ENCODE measurements at places on chromosomes 12 and 14.

DNA sequence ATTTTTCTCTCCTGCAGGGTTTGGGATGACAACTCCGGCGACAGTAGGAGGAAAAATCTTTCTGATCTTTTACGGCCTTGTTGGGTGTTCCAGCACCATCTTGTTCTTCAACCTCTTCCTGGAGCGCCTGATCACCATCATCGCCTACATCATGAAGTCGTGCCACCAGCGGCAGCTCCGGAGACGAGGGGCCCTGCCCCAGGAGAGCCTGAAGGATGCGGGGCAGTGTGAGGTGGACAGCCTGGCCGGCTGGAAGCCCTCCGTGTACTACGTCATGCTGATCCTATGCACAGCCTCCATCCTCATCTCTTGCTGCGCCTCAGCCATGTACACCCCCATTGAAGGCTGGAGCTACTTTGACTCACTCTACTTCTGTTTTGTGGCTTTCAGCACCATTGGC, 72.3 kb upstream of the PSMC1 start:
- no peak for DNase-seq

DNA sequence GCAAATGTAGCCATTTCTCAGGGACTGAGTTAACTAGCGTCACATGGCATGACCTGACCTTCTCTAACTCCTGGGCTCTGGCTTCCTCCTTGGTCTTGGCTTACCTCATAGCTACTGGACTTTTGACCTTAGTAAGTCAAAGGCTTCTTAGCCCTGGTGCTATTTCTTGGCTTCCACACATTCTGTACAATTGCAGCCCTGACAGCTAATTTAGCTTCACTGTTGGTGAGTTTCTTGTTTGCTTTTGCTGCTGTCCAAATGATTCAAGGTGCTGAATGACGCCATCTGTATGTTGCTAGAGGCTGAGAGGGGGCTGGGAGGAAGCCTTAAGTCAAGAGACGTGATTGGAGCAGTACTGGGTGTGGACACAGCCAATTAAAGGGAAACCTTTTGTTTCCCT, 202.7 kb downstream of the PRKD1 start:
- no peak for DNase-seq

DNA sequence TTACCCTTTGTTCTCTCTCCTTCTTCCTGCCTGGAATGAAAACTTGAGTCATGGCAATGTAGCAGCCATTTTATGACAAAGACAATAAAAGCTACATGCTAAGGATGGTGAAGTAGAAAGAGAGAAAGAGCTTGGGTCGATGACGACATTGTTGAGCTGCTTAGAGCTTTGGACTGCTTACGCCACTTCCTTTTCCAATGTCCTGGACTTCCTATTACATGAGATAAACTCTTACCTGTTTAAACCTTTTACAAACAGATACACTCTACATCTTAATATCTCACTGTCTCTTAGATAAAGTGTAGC, 70.1 kb downstream of the PEBP1 start:
- no peak for DNase-seq

- no peak for DNase-seq
These were observed 239.2 kb upstream of the FKBP4 start for GRCh38 chr12:2555487-2556082.

- DNase-seq, result no peak
These were observed 28.8 kb downstream of the YEATS4 start for GRCh38 chr12:69388371-69388770.

GRCh38 chr12:31820832-31821231, 92.0 kb upstream of the AMN1 start:
- no peak for DNase-seq

GRCh38 chr12:114685869-114686268, 1.9 kb upstream of the TBX3 start:
- DNase-seq, result no peak

- DNase-seq, result no peak
These were observed 32.0 kb downstream of the PEX5 start for GRCh38 chr12:7221486-7221885.

DNA sequence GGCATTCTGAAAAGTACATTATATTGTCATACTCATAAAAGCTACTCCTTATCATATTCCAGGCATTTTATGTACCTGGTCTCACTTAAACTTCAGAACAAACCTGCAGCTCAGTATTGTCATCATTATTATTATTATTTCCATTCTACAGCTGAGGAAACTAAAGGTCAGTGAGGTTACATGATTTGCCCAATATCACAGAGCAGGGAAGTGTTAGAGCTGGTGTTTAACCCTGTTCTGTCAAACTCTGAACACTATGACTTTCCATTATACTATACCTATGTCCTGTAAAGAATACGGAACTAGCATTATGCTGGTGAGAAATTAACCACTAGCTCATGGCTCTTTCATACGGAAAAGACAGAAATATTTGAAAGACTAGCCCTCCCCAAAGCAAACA, 56.4 kb downstream of the STON2 start:
- DNase-seq, result no peak

- no peak for DNase-seq
These were observed 20.4 kb downstream of the TMTC1 start for GRCh38 chr12:29763301-29763683.

- DNase-seq, result no peak
These were observed 16.9 kb upstream of the TFCP2 start for GRCh38 chr12:51189790-51190355.

DNA sequence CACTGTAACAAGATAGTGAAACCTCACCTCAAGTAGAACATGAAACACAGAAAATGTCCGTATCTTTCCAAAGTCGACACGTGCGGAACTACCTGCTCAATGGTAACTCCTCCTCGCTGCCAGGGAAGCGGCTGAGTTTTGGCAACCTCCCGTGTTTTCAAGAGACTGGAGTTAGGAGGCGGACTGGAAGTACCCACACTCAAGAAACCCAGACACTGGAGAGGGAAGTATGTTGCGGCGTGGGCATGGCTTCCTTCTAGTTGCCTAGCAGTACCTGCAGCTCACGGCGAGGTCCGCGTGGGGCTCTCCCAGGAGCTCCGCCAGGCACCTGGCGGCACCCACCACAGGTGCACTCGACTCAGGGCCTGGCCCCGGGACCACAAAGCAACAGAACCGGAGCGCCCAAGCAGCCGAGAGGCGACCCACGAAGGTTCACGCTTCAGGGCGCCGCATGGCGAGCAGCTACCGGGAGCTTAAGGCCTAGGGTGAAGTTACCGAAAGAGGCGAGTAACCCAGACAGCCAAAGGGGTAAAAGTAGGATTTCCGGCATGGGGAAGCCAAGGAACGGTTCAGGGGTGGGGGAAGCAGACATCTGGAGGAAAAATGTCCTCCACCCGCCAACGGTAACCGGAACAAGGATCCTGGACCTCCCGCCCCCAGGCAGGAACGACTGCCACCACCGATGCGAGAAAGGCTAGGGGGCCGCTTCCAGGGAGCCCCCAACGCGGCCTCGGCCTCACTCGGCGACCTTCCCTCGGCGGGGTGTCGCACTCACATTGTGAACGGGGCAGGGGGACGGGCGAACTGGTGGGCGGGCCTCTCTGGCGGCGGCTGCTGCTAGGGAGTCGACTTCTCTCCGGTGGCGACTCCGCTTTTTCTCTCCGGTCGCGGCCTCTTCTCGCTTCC, 608 bp downstream of the PTGES3 start:
- peak; percentile 79 for DNase-seq

DNA sequence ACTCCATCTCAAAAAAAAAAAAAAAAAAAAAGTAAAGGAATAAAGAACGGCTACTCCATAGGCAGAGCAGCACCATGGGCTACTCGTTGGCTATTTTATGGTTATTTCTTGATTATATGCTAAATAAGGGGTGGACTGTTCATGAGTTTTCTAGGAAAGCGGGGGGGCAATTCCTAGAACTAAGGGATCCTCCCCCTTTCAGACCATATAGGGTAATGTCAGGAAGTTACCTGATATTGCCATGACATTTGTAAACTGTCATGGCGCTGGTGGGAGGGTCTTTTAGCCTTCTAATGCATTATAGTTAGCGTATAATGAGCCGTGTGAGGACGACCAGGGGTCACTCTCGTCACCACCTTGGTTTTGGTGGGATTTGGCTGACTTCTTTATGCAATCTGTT, 142.3 kb downstream of the GLT1D1 start:
- DNase-seq, result no peak

DNA sequence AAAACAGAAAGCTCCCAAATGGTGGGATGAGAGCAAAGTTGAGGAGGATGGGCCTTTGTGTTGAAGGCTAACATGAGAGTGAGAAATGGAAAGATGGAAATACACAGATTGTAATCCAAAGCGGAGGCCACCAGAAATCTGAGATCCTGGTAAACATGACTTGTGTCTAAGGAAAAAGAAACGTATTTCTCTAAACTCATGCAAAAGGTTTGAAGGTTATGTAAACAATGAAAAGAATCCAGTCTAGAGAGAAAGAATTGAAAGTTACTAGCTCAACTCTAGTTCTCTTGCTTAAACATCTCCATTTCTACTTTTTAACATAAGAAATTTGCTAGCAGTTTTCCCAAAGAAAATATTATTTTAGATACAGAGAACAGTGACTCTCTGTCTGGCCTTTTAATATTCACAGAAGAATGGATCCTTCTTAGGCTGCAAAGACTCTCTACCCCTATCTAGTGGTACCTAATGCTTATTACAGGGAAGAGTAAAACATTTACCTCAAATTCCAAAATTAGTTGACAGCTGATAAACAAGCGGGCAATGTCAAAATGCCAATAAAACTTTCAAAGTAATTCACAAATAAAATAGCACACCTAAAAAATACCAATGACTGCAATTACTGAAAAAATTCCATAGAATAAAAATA, 75.8 kb upstream of the SOX5 start:
- DNase-seq, result no peak

DNA sequence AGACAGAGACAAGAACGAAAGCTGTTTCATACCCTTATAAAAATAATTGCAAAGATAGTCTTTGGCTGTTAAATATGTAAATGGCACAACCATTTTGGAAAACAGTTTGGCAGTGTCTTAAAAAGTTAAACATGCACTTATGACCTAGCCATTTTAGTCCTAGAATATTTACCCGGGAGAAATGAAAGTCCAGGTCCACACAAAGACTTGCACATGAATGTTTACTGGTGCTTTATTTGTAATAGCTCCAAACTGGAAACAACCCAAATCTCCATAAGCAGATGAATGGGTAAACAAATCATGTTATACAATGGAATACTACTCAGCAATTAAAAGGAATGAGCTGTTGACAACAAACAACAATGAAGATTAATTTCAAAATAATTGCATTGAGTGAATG, 380.4 kb downstream of the ETNK1 start:
- no peak for DNase-seq

- DNase-seq, result no peak
These were observed 194.9 kb downstream of the DUSP6 start for GRCh38 chr12:89157413-89157812.

GRCh38 chr12:7872566-7873319, at the start of gene SLC2A14:
Gene SLC2A14, minus strand, starts transcription at chr12:7872915. Its CDS starts 3,035 bp downstream, at chr12:7869880.
- no peak for DNase-seq

- DNase-seq, result no peak
These were observed 361.1 kb upstream of the ATP2B1 start for GRCh38 chr12:90069711-90070110.

- DNase-seq, result no peak
These were observed 198.1 kb downstream of the SLC38A4 start for GRCh38 chr12:46627686-46628085.

DNA sequence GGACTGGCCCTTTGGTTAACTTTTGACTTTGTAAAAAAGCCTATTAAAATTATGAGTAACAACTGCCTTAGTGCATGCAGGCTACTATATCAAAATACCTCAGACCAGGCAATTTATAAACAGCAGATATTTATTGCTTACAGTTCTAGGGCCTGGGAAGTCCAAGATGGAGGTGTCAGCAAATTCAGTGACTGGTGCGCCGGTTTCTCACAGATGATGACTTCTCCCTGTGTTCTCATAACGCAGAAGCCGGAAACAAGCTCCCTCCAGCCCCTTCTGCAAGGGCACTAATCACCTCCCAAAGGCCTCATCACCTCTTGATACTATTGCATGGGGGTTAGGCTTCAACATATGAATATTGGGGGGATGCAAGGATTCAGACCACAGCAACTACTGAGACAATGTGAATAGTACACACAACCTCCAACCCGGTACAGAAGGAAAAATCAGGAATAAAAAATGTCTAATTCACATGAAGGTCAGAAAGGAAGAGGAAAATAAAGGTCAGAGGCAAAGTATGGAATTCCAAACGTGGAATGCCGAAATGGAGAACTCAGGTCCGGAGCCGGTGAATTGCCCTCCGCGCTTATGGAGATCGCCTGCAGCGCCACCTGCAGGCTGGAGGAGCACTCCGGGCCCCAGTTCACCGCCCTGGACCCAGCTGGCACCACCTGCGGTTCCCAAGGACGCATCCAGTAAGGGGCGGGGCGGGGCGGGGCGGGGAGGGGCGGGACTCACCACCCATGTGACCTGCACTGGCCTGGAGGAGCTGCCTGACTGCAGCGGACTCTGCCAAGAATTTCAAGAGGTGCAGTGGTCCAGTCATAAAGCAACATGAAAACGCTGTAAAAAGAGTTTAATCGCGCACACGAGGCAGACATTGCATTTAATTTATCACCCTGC, 203.4 kb downstream of the KIF26A start:
- peak; percentile 27 for DNase-seq

DNA sequence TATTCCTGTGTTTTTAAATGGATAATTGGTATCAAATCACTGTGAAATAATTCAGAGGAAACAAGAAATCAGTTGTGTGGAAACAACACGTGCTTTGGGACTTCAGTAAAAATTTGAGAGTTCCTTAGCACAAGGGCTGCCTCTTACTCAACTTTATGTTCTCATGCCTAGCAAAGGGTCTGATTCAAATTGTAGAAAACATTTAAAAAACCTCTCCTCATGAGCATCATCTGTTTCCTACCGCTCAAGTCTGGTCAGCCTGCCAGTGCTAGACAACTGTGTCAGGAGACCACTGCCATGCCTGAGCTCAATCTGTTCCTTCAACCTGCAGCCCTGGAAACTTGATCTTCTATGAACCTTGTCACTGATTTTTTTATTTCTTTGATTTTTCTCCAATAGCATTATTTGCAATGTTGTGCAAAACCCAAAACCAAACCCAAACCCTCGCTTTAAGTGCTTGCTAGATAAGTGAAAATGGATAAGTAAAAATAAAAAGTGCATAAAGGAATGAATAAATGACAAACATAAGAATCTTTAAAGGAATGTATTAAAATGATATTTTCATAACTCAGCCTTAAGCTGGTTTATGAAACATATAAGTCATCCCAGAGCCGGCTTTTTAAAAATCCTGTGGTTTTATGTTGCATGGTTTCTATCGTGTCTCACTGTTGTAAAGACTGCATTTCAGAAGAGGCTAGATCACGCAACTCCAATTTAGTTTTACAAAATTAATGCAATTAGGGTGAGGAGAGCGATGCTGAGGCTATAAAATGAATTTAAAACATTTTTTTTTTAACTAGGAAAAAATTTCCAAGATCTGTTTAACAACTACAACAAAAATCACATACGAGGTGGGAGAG, 361.2 kb upstream of the PDE3A start:
- no peak for DNase-seq

All from activated T-cell treated with anti-CD3 and anti-CD28 coated beads, Interleukin-2, amount 50 U/mL, for 24 hours (primary cell).